Daoy (cell line): ENCODE measurements at places on chromosomes 1 and 21.

DNA sequence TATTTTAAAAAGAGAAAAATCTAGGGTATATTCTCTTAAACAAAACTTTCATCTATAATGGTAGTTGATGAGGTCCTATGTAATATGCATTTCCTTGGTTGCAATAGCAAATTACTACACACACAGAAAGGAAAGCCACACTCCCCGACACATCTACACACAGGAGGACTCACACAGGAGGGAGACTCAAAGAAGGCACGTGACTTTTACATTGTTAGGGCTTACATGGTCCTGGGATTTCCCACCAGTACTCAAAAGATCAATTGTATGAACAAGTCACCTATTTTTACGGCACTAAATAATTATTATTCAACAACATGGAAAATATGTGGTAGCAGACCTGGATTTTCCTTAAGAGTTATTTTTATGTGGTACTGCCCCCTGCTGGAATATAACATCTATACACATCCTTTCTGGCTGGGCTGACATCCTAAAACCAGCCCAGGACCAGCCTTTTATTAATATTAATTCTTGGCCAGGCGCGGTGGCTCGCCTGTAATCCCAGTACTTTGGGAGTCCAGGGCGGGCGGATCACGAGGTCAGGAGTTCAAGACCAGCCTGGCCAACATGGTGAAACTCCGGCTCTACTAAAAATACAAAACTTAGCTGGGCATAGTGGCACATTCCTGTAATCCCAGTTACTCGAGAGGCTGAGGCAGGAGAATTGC lies 33.9 kb upstream of the LGALS8 start:
- DNase-seq = peak; percentile 50

DNA sequence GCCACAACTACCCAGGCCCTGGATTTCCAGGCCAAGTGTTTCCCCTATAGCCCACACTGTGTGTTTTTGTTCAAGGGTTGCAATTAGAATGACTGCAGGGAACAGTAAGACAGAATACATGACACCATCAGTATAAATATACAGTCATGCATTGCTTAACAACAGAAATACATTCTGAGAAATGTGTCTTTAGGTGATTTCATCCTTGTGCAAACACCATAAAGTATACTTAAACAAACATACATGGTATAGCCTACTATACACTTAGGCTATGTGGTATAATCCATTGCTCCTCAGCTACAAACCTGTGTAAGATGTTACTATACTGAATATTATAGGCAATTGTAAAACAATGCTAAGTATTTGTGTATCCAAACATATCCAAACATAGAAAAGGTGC lies 7.5 kb upstream of the SLC44A5 start:
- no peak for DNase-seq

- DNase-seq = no peak
These were observed 159.9 kb downstream of the LYPLAL1 start for GRCh38 chr1:219333626-219334025.

DNA sequence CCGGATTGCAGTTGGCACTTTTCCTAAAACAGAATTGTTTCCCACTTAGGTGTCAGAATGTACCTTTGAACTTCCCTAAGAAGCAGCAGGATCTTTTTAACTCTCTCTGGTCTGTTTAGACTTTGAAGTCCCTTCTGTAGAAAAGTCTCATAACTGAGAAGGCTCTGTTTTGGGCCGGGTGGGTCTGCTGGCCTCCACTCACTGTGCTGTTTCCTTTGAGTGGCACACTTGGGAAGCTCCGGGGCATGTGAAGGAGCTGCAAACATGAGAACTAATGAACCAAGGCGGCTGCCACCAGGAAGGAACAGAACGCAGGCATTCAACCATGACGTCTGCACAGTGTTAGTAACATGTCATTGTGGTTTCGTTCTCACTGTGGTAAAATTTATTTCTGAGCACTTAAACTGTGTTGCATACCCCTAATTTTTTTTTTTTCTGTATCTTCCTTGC lies 19.5 kb upstream of the NCMAP start:
- DNase-seq = peak; percentile 23

DNA sequence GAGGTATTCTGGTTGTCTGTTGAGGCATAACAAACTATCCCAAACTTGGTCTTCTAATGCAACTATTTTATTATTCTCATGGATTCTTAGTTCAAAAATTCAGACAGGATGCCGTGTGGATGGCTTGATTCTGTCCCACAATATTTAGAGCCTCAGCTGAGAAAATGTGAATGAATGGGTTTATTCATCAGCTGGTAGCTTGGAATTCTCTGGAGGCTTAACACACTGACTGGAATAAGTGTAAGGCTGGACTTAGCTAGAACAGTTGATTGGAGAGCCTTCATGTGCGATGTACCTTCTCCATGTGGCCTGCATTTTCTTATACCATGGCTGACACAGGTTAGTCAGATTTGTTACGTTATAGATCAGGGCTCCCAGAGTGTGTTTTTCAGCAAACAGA lies 30.8 kb downstream of the TNNI3K start:
- DNase-seq = no peak

DNA sequence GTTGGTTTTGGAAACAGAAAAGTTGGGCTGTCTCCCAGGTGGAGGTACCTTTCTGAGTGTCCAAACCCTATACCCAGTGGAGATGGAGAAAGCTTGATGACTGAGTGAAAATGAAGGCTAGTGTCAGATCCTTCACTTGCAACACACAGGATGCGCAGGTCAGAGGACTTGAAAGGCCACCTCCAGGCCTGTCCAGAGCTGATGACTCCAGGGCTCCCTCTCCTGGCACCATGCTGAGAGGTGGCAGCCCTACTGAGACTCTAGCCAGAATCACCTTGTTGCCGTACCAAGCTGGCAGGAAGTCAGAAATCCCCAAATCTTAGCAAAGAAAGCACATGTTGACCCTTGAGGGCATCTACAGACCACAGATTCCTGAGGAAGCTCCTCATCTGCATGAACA lies 16.4 kb downstream of the KNCN start:
- no peak for DNase-seq

GRCh38 chr1:232538224-232538942 lies 91.5 kb downstream of the SIPA1L2 start:
- DNase-seq = peak; percentile 91

- no peak for DNase-seq
These were observed 344.0 kb downstream of the ST6GALNAC3 start for GRCh38 chr1:76418531-76418930.

- DNase-seq = no peak
These were observed 228.1 kb downstream of the C1orf94 start for GRCh38 chr1:34404804-34405203.

DNA sequence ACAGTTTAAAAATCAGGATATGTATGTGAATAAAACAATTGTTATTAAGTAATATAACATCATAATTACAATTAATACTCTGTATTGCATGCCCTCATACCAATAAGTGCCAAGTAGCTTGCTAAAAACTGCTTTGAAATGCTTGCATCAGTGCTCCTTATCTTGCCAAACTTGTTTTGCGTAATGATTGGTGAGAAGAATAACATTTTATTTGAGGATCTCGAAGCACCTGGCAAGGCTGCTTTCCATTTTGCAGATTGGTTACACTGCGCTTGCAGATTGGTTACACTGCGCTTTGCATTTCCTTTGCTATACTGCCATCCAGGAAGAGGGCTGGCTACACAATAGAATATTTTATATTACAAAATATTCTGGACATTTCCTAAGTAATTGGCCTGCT lies 1.7 kb upstream of the PBX1 start:
- DNase-seq = no peak

GRCh38 chr1:189275796-189276195 lies 1201.9 kb downstream of the BRINP3 start:
- DNase-seq = no peak

DNA sequence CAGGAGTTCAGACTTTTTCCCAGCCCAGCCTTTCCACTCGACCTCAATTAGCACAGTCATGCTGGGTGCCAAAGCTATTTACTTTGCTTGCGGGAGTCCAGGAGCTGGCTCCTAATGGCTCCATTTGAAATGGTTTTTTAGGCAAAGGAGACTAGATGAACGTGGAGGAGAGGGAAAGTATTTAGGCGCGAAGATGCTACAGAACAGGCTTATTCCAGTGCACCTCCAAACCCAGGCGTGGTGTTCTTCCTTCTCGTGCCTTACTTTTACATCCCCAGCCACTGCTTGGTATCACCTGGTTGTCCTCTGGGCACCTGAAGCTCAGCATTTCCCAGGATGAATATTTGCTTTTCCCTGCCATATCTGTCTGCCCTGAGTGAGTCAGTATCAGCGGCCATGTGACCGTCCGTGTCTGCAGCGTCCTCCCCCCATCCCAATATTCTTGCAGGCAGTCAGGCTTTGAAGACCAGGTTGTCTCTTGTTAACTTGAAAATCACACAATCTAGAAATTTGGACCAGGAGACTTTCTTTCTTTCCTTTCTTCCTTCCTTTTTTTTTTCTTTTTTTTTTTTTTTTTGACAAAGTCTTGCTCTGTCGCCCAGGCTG lies 198.5 kb downstream of the DYRK1A start:
- peak; percentile 69 for DNase-seq

DNA sequence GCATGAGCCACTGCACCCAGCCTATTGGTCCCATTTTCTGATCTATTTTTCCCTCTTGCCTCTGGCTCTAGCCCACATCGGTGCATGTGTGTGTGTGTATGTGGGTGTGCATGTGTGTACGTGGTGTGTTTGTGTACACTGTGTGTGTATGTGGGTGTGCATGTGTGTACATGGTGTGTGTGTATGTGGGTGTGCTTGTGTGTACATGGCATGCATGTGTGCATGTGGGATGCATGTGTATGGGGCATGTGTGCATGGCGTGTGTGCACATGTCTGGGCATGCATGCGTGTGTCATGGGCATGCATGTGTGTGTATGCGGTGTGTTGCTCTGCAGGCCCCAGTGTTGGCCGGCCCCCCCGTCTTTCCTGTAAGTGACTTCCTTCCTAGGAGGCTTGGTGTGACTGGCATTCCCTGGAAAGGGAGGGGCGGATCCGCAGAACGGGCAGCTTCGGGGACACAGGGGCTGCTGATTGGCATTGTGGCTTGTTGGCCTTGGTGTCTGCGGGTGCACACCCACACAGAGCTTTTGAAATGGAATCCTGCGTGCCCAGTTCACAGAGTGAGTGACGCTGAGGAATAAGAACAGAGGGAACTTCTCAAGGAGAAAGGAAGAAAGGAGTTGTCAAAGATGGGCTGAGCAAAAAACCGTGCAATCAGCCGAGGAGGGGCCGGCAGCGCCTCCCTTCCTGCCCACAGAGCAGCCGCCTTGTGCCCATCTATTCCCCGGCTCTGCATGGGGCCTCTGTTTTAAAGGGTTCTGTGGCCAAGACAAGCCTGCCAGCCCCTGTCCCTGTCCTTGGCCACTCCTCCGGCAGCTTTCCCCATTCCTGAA lies 8.0 kb downstream of the PDXK start:
- no peak for DNase-seq

- DNase-seq = no peak
These were observed 99.8 kb upstream of the ADGRL2 start for GRCh38 chr1:81700728-81701470.

DNA sequence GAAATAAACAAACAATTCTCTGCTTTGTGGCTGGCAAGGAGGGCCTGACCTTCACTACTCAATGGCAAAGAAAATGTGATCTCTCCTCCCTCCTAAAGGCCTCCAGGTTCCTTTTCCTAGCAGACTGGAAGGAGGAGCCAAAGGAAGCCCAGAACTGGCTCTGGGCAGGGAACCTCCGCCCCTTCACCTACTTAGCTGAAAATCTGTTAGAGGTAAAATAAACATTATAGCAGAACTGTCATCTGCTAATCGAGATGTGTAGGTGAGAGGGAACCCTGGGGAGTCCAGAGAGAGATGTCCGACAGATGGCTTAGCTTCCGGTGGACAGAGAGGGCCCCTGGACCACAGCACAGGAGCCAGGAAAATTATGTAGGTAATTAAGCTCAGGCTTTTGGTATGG lies 75.2 kb upstream of the KCNA3 start:
- no peak for DNase-seq

DNA sequence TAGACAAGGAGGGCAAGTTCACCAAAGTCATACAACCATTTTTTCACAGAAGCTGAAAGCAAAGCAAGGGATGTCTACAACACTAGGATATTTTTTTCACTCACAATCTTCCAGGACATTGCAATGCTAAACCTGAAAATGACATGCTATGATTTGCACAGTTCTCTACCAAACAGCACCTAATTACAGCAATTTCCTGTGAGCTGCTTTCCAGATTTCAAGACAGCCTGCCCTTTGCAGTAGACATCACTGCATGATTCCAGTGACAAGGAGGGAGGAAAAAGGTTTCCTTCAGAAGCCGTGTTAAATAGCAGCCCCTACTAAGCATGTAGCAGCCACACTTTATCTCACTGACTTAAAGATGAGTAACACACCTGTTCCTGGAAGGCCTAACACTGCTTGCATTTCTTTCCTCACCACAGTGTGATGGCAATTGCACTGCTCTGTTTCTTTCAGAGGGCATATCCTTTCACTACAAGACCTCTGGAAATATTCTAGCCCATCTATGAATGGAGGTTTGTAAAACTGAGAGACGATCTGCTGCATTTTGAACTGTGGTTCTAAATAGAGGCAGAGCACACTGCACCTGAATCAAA lies 97.1 kb downstream of the DUSP10 start:
- no peak for DNase-seq
